Activated T-cell treated with anti-CD3 and anti-CD28 coated beads for 24 hours (primary cell): ENCODE measurements at places on chromosomes 5 and 9.

- no peak for DNase-seq
Measured at GRCh38 chr9:100698945-100699344, 121.1 kb downstream of the CAVIN4 start.

- peak; percentile 28 for DNase-seq
Measured at GRCh38 chr9:91949946-91950664, at the start of gene ROR2. Gene ROR2, minus strand, starts transcription at chr9:91950228.

GRCh38 chr9:33452828-33453271 is 5.5 kb upstream of the AQP3 start:
- DNase-seq: peak; percentile 39

GRCh38 chr9:124698265-124698664 is 72.8 kb downstream of the NR6A1 start:
- DNase-seq: no peak

GRCh38 chr5:150106674-150107426 is 20.5 kb upstream of the CSF1R start:
- DNase-seq: no peak

DNA sequence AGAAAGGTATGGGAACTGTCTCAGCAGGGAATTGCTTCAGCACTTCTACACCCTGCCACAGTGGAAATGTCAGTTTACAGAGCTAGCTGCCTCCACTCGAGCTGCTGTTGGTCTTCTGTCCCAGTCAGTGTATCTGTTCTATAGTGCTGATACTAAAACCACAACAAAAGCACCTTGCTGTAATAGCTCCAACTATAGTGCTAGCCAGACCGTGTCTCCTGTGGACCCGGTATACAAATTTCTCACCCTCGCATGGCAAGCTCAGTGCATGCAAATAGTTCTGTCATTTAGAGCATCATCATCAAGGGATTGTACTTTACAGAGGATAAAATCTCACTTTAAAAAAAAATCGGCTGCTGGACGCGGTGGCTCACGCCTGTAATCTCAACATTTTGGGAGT is 51.5 kb upstream of the IQGAP2 start:
- DNase-seq: no peak

- DNase-seq: no peak
Measured at GRCh38 chr9:113875459-113876150, 504 bp upstream of the ZNF618 start.

DNA sequence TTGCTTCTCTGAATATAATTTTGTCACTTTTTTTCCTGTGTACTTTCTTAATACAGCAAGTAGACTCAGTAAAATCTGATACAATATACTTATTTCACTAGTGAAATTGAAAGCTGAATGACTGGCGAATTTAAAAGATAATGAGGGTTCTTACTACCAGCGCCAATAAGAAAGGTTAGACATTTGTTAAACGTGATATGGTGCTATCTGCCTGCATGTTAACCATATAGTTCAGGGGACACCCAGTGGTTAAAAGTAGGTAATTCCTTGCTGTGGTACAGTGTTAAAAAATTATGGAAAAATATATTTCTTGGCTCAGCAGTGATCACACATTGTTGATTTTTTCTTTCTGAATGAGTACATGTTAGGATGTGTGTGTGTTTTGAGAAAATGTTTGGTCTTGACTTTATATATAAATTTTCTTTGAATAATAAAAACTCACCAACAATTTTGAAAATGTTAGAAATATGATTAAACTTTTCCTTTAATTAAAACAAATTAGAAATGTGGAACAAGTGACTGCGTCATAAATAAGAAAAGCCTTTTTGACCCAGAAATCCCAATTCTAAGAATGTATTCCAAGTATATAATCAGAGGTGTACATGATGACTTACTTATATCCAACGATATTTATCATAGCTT is 25.8 kb downstream of the CAST start:
- no peak for DNase-seq

- peak; percentile 69 for DNase-seq
Measured at GRCh38 chr5:141512390-141512910, 23.6 kb downstream of the PCDHGC5 start.

DNA sequence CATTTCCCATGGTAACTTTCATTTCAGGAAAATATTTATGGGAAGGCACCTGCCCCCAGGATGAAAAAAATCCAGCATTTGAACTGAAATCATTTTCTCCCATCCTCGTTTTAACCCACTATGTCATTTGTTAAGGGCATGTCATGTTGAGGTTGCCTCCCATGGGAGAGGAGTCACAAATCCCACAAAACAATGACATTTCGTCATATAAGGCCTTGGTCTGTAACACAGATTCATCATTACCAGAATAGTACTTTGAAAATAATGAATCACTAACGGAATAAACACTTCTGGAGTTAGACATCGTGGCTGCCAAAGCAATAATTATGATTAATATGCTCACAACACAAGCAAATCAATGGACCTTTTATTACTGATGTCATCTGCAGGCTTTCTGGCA is 274.1 kb downstream of the NDUFS4 start:
- no peak for DNase-seq

GRCh38 chr5:2981035-2981434 is 229.6 kb upstream of the IRX2 start:
- DNase-seq: no peak

DNA sequence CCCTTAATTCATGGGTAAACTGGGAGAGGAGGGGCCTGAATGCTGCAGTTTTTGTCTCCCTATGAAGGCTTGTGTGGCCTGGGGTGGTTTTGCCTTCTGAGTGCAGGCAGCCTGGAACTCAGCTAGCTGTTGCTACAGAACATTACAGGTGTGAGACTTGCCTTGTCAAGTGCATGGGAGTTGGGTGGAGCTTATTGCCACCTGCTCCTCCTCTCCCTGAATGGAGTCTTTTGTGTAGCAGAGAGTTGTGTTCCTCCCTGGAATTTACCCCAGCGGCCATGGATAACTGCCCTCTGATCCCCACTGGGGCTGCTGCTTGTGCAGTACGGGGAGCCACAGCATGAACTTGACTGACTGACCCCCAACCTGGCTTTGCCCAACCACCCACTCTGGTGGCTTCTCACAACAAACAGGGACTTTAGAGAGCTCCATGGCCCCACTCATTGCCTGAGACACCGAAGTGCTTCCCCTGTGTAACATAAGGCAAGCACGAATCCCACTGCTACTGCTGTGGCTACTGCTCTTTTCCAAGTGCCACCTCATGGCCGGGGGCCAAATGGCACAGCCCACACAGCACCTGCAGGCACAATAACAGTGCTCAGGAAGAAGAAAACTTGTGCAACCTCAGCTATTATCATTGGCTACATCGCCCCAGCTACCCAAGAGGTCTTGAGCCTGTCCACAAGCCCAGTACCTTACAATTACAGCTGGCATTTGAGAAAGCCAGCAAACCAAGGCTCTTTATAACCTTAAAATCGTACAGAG is 942.9 kb downstream of the CDH18 start:
- no peak for DNase-seq

GRCh38 chr5:73434907-73435306 is 13.7 kb downstream of the FOXD1 start:
- no peak for DNase-seq

DNA sequence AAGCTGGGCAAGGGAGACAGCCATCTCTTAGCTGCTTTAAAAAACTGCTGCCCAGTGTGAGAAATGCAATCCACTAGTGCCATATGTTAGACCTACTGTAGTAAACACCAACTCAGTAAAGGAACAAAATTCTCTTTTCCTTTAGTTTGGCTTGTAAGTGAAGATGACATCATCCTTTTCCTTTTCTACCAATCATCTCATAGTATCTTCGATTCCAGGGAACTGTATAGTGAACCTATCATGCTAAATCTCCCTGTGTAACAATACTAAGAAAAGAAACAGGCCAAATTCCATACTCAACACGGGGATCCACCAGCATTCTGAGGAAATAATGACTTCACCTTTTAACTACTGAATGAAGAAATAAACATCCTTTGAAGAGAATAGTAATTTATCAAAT is 100.1 kb downstream of the RAPGEF6 start:
- no peak for DNase-seq

DNA sequence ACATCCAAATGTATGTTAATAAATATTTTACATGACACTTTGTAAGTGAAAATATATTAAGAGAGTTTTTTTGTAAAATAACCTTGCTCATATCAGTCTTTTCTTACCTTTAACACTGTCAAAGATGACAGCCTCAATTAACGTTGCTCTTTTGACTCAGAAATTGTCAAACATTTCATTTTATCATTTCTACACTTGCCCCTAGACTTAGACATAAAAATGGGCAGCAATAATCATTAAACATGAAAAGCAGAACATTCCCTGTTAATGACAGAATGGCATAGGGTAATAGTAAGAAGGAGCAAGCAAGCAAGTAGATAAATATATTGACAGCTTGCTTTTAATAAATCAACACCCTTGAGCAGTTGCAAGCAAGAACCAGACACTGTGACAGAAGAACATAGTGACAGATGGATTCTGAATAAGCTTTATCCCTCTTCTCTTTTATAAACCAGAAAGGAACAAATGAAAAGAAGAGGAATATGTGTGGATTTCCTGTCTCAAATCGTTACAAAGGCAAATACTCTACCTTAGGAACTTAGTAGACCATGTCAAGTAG is 796.0 kb upstream of the CHD1 start:
- no peak for DNase-seq

DNA sequence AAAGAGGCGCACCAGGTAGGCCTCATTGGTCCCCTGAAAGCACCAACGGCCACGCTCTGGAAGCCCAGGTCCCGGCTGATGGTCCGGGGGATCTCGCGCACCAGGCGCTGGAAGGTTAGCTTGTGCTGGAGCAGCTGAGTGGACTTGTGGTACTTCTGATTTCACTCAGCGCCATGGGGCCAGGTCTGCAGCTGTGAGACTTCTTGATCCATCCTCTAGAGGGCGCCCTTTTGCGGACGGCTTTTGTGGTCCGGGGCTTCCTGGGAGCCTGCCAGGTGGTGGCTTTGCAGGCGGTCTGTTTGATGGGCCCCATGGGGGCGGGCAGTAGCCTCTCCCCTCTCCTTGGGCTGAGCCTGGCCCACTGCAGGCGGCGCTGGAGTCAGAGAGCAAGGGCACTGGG is 10.4 kb downstream of the TAF11L12 start:
- DNase-seq: no peak

DNA sequence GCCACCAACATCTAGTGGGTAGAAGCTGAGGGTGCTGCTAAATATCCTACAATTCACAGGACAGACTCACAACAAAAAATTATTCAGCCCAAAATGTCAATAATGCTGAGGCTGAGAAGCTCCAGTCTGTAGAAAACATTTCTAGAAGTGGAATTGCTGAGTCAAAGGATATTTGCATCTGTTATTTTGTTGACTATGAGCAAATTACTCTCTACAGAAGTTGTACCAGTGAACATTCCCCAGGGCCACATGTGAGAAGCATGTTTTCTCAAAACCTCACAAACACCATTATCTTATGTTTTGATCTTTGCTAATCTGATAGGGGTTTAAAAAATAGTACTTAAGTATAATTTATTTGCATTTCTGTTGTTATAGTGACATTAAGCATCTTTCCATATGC is 15.4 kb downstream of the ITK start:
- DNase-seq: no peak

GRCh38 chr5:34677428-34677827 is 21.3 kb downstream of the RAI14 start:
- no peak for DNase-seq

GRCh38 chr5:159658266-159658925 is 257.9 kb upstream of the ADRA1B start:
- no peak for DNase-seq

- no peak for DNase-seq
Measured at GRCh38 chr5:127599320-127599719, 49.6 kb upstream of the CTXN3 start.

DNA sequence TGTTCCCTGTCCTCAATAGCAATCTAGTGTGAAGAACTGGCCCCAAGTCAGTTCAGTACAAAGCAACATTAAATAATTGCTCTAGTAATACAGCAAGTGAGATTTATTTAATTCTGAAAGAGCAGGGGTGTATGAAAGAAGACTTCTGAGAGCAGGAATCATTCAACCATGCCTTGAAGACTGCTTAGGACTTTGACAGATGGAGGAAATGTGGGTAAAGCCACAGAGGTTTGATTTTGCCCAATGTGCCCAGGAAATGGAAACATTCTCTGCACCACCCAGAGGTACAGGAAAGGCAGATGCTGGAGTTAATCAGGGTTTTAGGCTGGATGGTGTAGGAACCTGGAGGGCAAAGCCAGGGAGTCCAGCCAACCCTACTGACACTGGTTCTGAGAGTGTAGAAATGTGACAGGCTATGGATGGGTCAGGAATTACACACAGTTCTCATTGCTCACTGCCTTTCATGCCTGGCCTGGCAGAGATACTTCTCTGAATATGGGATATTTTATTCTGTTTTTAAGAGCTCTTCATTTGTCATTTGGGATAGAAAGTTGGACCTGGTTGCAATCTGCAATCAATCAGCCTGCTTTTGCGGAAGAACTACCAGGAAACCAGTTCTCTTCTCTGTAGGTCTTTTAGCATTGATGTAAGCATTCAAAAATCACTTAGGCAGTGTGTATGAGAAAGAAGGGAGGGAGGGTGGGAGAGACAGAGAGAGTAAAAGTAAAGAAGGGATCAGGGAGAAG is 88.3 kb downstream of the BRINP1 start:
- DNase-seq: no peak

GRCh38 chr5:169243651-169244422 is 57.1 kb downstream of the SLIT3 start:
- no peak for DNase-seq

- no peak for DNase-seq
Measured at GRCh38 chr9:87263291-87263690, 234.4 kb upstream of the DAPK1 start.

DNA sequence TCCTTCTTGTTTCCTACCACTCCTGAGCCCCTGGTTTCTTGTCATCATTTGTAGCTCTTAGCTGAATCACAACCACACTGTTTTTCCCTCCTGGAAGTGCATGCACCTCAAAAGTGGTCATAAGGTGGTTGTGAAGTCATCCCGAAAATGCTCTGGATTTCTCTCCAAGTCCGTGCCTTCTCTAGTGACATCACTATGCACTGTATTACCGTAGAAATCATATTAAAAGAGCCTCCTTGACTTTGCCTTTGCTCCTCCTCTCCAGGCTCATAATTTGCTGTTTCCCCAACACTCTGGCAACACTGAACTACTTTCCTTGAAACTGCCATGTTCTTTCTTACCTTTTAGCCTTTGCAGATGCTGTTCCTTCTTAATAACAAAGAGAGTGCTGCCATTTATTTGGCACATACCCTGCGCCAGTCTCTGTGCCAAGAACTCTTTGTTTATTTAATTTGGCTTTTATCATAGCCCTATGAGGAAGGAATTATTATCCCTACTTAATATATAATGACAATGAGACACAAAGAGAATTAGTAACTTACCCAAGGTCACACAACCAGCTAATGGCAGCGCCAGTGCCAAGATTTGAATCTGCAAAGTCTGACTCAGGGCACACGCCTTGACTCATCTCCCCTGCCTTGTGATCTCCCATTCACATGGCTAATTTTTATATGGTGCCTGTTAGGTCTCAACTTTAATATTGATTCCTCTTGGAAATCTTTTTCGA is 115.4 kb downstream of the KIF4B start:
- no peak for DNase-seq
